ENCODE measurements at places on chromosomes 3 and 15.

DNA sequence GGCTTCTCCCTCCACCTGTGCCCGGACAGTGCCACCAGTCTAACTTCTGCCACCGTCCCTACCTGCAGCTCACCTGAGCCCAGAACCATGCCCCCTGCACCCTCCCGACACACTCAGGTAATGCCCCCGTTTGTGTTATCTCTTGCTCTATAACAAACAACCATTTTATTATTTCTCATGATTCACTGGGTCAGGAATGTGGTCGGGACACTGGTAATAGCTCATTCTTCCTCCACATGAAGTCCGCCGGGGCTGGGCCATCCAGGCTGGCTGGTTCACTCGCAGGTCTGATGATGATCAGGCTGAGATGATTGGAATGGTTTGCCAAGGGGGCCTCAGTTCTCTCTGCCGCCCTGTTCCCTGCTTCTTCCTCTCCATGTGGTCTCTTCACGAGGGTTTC, 20.3 kb upstream of the NR2E3 start:
- no peak for DNase-seq

DNA sequence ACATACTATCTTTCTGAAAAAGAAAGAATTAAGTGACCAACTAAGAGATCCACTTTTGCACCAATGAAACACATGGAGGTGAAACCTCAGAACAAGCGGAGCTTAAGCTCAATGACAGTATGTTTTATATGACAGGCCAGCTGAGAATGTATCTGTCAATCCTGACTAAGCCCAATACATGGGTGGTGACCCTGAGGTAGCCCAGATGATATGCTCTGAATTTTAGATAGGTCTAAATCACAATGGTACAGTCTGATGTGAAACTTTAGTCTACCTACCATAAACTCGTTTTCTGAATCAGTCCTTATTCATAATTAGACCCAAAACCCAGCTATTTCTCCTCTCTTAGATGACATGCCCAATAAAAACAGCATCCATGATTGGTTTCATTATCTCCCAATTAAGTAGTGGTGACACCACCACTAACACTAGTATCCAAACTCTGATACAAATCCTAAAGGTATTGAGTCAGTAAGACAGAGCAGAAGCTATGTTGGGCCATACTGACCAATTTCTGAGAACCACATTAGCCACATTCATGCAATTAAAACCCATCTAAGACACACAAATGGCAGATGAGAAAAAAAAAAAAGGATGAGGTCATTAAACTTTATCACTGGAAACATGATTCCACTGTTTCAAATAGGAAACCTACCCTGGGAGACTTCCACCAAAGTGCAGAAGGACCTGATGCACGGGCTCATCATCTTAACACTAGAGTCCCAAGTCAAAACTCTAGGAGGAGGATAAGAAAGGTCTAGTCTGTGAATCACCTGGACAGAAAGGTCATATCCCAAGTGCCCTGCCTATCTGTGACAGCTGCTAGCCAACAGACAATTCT, 20.6 kb downstream of the CMTM6 start:
- DNase-seq: no peak

DNA sequence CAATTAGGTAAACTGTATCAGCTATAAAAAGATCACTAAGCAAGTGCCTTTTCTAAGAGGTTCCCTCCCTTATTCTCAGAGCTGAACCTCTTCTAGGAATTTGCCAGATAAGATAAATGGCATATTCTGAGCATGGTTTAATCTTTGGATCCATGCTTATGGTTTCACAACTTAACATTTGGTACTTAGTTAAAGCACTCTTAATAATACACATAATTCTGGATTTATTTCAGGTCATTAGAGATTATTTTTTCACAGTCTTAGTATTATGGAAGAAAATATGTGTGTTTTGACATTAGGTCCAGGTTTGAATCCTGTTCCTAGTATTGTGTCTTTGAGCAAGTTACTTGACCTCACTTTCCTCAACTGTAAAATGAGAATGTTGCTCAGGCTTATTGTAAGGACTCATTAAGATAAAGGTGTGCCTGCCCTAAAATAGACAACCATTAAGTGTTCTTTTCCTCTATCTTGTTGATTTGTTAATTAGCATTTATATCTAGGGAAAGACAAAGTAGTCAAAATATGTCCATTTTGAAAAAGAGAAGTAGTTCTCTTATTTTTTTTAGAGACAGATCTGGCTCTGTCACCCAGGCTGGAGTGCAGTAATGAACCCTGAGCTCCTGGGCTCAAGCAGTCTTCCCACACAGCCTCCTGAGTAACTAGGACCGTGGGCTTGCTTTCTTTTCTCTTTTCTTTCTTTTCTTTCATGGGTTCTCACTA, 43.4 kb downstream of the TSC22D2 start:
- no peak for DNase-seq

DNA sequence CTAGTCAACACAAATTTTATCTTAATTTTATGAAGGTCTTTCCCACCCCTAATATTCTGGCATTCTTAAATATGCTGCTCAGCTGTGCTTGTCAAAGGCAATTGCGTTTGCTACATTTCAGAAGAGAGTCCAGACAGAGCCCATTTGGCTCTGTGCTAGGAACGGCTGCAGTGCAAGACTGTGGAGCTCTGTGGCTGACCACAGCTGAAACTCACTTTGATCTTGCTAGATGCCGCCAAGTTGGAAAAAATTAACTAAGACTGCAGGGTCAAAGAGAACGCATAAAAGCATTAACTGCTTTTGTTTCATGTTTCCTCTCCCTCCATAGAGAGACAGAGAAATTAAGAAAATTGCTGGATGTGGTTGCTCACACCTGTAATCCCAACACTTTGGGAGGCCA, 7.6 kb upstream of the PPP1R2 start:
- no peak for DNase-seq

GRCh38 chr3:127608362-127608718, 10.1 kb downstream of the MCM2 start:
- DNase-seq: no peak

DNA sequence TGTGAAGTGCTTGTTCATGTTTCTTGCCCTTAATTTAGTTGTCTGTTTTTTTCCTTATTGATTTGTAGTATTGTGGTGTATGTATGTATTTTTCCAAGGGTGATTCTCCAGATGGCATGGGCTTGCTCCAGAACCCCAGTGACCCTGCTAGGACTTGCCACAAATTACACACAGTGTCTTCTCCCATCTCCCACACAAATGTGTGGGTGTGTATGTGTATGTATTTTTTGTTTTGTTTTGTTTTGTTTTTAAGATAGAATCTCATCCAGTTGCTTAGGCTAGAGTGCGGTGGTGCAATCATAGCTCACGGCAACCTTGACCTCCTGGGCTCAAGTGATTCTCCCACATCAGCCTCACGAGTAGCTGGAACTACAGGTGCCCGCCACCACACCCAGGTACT, 36.2 kb upstream of the ARID3B start:
- DNase-seq: no peak

DNA sequence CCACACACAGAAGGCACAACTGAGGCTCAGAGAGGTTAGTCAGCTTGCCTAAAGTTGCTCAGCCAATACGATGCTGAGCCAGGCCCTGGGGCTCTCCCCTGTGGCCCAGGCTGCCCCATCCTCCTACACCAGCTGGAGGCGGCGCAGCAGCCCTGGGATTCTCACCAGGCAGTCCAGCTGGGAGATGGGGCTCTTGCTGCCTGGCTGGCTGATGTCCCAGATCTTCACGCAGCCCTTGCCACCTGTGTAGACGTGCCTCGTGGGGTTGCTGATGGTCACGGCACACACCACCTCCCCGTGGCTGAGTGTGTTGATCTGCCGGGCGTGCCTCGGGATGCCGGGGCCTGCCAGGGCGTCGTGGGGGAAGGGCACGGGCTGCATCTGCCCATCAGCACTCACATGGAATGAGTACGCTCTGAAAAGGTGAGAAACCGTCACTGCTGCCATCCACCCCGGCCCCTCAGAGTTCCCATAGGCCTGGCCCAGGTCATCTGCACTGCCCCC, 42.8 kb downstream of the TLE3 start:
- no peak for DNase-seq

DNA sequence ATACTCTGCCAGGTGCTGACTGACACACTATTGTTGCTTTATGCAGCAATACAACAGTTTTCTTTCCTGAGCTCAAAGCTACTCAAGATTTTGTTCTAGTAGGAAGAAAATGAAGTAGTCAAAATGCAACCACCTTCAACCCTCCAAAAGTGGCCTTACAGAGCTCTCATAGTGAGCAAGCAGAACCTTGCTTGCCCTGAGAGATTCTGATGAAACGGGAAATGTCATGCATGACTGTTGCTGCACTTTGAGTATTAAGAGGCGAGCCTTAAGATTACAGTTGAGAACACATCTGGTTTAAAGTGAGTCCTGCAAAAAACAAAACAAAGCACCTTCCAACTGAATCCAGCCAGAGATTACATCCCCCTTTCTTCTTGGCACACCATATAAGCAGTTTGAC, 29.7 kb downstream of the MINDY4B start:
- DNase-seq: no peak

- no peak for DNase-seq
These were observed 52.5 kb upstream of the ARL8B start for GRCh38 chr3:5069627-5070026.

Data from activated CD8-positive, alpha-beta memory T cell treated with anti-CD3 and anti-CD28 coated beads for 1 hour (primary cell).